Activated CD4-positive, alpha-beta T cell treated with anti-CD3 and anti-CD28 coated beads for 24 hours (primary cell): ENCODE measurements at places on chromosomes 3 and 15.

GRCh38 chr3:37527361-37527760 lies 334.3 kb upstream of the CTDSPL start:
- DNase-seq, result no peak

DNA sequence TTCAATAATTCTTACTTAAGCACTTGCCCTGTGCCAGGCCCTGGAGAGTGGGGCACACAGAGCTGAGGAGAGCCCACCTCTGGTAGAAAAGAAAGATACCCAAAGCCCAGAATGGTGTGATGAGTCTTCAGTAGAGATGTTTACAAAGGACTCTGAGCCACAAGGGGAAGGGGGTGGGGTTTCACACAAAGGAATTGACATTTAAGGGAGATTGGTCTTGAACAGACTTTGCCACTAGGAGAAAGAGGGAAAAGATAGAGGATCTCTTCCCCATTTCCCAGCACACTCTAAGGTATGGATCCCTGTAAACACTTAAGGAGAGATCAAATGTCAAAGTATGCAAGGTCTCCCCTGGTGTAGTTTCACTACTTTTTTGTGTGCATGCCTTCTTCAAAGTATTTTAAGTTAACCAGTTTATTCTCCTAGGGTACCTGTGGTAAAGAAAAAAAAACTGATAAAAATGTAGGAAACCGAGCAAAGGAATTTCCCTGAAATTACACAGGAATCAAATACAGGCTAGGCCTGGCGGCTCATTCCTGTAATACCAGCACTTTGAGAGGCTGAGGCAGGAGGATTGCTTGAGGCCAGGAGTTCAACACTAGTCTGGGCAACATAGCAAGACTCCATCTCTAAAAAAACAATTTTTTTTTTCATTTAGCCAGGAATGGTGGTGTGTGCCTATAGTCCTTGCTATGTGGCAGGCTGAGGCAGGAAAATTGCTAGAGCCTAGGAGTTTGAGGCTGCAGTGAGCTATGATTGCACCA lies 117.6 kb upstream of the SKOR1 start:
- no peak for DNase-seq

- no peak for DNase-seq
Measured at GRCh38 chr3:185680231-185680630, 94.1 kb downstream of the SENP2 start.

GRCh38 chr15:25329696-25330095 lies 109.1 kb downstream of the UBE3A start:
- no peak for DNase-seq

GRCh38 chr3:1960506-1960905 lies 138.2 kb upstream of the CNTN4 start:
- no peak for DNase-seq

- DNase-seq, result no peak
Measured at GRCh38 chr3:153649286-153649839, 471.8 kb upstream of the ARHGEF26 start.

DNA sequence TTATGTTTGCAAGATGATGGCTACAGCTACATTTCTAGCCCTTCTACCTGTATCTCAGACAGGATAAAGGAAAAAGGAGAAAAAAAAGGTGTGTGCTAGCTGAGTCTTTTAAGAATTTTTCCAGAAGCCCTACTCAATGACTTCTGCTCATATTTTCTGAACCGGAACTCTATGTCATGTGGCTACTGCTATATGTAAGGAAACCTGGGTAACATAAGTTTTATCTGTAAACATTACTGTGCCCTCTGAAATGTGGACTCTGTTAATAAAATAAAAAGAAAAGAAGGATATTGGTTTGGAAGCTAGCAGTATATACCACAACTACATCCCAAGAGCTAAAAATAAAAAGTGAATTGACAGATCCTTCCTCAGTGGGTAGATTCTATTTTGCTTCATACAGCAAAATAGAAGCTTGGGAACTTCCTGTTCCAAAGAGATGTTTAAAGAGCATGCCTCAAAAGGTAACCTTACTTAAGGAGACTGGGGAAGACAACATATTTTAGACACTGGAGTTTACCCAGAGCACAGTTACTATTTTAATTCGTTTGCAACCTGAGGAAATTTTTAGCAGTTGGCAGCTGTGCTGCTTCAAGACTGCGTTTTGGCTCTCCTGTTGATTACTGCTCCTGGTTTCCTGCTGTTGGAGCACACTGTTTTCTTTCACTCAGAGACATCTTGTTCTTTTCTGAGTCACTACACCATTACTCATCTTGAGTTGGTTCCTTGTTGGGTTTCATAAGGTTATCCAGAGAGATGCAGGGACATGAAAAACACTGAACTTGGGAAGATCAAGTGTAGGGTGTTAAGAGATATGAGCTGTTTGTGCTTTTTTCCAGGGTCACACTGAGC lies 280.7 kb downstream of the NFKBIZ start:
- no peak for DNase-seq

DNA sequence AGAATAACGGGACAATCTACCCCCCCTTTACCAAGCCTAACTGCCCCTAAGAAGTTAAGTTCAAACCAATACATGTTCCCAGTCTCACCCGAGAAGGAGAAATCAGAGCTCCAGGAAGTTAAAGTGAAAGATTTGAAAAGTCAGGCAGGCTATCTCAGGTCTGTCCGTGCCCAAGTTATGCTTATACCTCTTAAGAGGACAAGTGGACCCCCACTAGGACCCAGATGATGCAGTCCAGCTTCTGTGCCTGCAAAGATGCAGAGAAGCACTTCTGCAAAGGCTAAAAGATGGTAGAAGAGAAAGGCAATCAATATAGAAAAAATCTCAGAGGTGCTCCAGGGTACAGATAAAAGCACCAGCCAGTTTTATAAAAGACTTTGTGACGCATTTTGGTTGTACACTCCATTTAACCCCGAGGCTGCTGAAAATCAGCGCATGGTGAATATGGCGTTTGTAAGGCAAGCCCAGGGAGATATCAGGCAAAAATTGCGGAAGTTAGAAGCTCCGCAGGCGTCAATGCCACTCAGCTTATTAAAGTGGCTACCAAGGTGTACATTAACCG lies 9.8 kb upstream of the SLC9C1 start:
- DNase-seq, result no peak

- DNase-seq, result no peak
Measured at GRCh38 chr3:173599673-173600072, 202.1 kb downstream of the NLGN1 start.

DNA sequence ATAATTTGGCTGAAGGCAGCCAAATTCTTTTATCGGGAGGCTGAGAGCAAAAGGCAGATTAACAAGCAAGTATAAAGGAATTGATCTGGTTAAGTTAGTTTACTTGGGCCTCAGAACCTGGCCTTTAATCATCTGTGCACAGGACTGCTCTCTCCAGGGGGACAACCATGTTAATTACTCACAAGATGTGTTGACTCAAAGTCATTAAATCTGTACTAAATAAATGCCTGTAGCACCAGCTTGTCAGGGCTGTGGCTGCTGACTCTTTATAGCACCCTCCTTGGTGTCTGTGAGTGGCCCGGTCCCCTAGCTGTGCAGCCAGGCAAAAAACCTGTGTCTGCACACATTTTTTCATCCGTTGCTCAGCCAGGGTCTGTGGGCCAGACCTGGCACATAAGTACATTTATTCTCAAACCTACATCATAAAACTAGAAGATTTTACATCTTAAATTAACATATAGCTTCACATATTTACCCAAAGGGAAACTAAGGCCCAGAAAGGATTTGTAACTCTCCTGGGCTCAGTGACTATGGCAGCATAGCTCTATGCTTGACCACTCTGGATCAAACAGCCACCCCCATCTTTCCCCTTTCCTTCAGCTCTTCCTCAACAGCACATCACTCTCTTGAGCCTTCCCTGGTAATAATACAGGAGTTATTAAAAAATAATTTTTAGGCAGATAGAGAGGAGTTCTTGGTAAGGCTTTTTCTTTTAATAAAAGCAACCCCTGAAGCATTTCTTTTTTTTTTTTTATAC lies 51.4 kb downstream of the NCEH1 start:
- DNase-seq, result no peak

DNA sequence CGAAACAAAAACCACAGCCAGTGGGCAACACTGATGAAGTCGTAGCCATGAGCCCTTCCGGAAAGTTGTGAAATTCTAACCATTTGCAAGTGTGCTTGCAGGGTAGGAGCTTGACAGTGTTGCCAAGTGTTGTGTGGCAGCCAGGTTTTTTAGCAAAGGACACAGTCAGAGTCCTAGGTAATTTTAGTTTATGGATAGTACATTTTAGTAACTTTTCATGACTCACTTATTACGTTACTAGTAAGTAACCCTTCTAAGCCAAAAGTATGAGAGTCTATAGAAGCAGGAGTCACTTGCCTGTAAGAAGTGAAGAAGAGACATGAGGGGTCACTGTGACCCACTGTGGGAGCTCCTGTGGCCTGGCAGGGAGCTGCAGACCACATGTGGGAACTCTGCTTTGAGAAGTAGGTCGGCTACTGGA lies 54.8 kb upstream of the ADPGK start:
- DNase-seq, result no peak

- DNase-seq, result no peak
Measured at GRCh38 chr3:49343163-49343562, 3.3 kb upstream of the USP4 start.

GRCh38 chr3:64440498-64440897 lies 215.2 kb upstream of the PRICKLE2 start:
- DNase-seq, result no peak

DNA sequence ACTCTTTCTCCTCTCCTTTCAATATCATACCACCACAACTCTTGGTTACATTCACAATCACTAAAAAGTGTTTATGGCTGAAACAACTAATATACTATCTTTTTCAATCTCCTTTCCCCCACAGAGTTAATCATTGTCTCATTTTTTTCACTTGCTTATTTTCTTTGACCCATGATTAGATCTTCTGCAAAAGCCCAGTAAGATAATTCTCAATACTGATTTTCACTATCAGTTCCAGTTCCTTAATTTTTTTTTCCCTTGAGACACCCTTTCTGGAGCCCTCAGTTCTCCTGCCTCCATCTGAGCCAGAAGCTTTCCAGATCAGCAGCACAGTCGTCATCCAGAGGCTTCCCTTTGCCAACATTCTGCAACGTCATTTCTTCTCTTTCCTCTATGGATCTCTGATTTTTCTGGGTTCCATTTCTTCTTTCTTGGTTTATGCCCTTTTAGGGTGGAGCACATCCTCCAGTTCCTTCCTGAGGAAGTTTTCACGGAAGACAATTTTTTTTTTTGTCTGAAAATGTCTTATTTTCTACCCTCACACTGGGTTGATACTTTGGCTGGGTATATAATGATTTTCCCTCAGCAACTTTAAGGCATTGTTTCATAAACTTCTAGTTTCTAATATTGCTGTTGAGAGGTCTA lies 88.7 kb upstream of the C15orf39 start:
- DNase-seq, result no peak

DNA sequence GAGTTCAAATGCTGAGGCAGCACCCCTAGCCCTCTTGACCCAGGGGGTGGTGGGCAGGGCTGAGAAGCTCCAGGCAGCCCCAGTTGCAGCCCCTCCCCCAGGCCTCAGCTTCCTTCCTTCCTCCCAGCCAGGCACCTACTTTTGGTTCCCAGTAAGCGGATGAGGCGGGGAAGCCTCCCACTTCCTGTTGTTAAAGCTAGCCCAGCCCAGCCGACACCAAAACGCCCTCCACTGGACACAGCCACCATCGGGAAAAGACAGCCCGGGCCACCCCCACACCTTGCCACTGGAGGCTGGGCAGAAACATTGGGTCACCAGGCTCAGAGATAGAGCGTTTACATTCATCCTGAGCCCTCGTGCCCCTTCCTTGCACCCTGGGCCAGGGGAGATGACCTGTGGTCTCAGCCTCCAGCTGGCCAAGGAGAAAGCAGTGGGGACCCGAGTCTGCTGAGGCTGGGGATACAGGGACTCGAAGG lies 3.5 kb downstream of the DUSP7 start:
- no peak for DNase-seq

DNA sequence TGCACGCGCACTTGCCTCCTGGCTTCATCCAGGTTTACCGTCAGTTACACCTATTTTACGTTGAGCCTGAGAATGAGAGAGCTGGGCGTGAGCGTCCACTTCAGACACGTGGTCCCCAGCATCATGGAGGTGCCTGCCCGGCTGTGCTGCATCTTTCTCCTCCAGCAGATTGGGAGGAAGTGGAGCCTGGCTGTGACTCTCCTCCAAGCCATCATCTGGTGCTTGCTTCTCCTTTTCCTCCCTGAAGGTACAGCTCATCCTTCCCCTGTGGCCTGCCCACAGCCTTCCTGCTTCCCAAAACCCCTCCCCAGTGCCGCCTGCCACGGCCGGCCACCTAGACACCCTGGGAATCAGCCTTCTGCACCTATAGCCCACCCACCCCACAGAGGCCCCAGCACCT lies 31.6 kb downstream of the SLC22A14 start:
- DNase-seq, result no peak

DNA sequence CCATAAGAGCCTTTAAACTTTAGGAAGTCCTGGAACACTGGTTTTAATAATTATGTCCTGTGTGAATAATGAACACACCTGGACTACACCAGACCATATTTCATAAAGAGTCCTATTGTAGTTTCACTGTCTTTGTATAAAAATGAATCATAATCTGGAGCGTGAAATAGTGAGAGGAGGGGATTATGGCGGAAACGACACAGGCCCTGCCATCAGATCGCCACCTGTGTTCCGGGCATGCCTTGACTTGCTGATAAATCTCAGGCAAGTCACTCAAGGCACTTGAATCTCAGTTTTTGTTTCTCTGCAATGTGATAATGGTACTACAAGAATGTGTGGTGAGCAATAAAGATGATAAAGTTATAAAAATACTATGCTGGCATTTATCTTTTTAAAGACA lies 995.5 kb downstream of the MCTP2 start:
- no peak for DNase-seq

GRCh38 chr15:79349525-79349924 lies 38.6 kb downstream of the TMED3 start:
- DNase-seq, result no peak

DNA sequence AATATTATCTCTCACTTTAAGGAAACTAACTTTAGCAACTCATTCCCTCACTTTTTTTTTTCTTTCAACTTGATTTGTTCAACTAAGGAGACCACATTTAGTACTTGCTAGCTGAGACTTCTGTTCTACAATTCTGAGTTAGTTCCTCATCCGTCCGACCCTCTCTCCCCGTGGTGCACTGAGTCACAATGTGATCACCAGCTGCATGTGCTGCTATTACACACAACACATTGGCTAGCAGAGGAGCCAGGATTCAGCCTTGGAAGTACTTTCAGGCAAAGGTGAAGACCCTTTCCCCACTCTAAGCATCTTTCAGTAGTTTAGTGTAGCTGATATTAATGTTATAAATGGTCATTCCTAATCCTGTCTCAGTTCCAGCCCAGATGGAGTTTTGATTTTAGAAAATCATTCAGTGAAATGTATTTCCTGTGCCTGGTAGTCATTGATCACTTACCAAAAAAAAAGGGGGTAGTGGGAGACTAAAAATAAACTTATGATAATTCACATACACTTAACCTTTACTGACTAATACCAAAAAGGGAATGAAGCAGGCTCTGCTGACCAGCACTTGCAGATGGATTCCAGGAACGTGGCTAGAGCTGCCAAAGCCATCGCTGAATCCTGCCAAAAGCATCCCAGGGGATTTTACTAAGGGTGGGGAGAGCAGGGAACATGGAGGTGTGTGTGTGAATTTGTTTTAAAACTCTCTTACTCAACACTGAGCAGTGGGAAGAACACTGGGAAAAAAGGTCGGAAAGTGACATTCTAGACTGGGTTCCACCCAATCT lies 424.8 kb downstream of the LPP start:
- no peak for DNase-seq

GRCh38 chr15:58549013-58549784 lies 117.4 kb downstream of the LIPC start:
- no peak for DNase-seq
